ENCODE measurements at places on chromosomes 13 and 19.

GRCh38 chr19:42402376-42403116, 12.4 kb upstream of the CNFN start:
- DNase-seq, result peak; percentile 26

DNA sequence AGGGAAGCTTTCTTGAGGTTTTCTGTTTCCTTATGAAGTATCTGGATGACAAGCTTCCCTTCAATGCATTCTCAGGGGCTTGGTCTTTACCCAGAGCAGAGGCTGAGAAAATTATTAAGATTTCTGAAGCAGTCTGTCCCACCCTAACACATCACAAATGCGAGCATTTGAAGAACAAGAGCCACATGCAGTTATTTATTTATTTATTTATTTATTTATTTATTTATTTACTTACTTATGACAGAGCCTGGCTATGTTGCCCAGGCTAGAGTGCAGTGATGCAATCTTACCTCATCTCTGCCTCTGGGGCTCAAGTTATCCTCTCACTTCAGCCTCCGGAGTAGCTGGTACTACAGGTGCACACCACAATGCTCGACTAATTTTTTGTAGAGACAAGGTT, 38.4 kb downstream of the SPRYD7 start:
- no peak for DNase-seq

GRCh38 chr19:44749292-44749691, 784 bp downstream of the BCL3 start:
- no peak for DNase-seq

DNA sequence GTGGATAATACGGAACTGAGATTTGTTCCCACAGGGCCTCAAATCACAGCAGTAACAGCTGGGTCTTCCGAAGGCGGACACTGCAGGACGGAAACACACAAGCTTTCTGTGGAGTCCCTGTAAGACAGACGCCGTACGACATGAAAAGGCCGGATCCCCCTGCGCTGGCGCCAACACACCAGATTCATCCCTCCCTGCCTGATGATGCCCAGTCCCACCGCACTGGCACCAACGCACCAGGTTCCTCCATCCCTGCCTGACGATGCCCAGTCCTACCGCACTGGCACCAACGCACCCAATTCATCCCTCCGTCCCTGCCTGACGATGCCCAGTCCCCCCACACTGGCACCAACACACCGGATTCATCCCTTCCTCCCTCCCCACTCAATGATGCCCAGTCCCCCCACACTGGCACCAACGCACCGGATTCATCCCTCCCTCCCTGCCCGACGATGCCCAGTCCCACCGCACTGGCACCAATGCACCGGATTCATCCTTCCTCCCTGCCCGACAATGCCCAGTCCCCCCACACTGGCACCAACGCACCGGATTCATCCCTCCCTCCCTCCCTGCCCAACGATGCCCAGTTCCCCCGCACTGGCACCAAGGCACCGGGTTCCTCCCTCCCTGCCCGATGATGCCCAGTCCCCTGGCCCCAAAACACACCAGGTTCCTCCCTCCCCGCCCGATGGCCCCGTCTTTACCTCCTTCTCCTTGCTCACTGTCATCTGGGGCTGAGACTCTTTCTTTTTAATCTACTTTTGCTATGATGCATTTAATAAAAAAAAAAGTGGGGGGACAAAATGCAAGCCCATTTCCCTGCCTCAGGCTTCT, 55.1 kb downstream of the RASA3 start:
- DNase-seq, result no peak

- DNase-seq, result no peak
Measured at GRCh38 chr13:73910733-73911132, 223.5 kb downstream of the KLF12 start.

DNA sequence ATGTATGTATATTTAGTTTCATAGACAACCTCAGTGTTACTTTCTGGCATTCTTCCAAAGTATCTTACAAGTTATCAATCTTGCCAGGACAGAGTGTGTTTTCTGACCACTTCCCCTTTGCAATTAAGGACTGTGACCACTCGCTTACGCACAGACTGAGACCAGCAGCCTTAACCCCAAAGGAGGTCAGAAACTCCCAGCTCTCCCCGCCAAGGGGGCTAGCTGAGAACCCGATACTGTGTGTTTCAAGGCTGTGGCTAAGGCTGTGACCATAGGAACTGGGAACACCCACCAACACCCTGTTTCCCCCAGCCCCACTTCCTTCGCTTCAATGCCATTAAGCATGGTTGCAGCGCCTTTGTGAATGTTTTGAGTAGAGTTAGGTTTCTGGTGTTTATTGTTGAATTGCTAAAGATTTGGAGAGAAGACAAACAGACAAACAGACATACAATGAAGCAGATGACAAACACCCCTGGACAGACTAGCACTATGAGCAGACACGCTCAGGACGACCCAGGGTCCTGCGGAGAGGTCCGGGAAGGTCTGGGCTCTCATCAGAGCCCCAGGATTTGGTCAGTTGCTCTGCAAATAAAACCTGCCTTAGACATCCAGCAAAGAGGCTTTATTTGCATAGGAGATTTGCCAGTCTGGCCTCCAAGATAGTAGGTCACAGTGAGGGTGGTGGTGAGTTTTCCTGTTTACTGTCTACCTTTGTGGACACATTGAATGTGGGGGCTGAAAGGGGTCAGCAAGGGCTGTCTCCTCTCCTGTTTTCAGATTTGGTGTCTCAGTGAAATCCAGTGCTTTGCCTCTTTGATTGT, 25.0 kb upstream of the TNFSF11 start:
- no peak for DNase-seq

Measured in eye (tissue), 1 donor.